ENCODE measurements at places on chromosomes 7 and 10.

DNA sequence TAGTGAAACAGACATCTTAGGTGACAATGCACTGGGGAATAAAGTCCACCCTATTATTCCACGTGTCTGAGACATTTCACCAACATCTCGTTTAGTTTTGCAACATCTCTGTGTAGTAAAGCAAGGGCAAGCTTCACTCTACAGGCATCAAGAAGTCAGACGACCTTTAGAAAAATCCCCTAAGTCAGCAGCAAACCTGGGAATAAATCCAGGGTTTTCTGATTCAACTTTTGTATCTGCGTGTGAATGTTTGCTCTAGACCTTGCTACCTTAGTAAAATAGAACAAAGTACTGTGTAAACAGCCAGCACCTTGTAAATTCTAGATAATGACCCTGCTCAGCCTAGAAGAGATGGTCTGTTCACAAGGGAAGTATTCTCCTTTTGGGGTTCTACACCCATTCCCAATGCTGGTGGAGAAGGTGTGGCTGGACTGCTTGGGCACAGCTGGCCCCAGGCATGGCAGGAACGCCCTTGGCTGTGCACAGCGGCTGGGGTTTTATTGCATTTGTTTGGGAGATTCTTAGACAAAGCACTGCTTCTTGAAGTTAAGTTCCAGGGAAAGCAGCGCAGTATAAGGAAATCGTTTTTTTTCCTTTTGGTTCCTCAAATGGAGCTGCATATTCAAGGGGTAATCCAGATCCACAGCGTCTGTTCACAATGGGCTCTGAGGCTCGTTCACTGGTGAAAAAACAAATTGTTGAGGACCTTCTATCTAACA, 38.3 kb upstream of the GALNTL5 start:
- no peak for DNase-seq

- no peak for DNase-seq
These were observed 155.6 kb downstream of the TAX1BP1 start for GRCh38 chr7:27895551-27895950.

DNA sequence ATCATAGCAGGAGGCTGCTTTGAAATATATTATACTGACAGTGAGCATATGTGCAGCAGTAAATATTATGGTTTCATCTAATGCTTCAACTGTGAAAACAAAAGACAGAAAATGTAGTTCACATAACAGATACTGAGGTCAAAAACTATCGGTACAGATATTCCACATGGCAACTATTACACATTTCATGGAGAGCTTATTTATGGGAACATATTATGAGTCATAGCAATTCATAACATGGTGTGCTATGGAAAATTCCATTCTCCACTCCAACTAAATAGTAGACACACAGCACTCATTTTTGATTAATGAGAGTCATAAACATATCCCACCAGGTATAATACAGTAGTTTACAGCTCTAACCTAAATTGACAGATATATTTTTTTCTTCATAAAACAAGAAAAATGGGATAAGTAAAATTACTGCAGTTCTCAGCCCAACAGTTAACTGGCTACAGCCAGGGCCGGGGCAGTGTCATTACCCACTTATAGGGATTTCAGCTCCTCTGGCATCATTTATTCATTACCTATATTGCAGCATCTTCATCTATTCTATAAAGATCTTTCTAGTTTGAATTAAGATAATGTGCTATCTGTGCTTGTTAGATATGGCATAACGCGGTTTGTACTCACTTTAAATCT, 475.6 kb upstream of the KLF6 start:
- no peak for DNase-seq

- no peak for DNase-seq
These were observed 1.6 kb downstream of the LRRTM3 start for GRCh38 chr10:66927251-66927935.

DNA sequence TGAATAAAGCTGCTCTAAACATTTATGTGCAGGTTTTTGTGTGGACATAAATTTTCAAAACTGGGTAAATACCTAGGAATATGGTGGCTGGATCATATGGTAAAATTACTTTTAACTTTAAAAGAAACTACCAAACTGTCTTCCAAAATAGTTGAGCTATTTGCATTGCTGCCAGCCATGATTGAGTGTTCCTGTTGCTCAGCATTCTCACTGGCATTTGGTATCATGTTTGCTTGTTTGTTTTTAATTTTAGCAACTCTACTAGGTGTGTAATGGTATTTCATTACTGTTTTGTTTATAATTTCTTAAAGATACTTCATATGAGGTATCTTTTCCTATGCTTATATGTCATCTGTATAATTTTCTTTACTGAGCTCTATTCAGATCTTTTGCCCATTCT, 143.2 kb downstream of the POLR1F start:
- no peak for DNase-seq

- DNase-seq, result no peak
These were observed 22.2 kb downstream of the SPAG6 start for GRCh38 chr10:22367471-22367870.

DNA sequence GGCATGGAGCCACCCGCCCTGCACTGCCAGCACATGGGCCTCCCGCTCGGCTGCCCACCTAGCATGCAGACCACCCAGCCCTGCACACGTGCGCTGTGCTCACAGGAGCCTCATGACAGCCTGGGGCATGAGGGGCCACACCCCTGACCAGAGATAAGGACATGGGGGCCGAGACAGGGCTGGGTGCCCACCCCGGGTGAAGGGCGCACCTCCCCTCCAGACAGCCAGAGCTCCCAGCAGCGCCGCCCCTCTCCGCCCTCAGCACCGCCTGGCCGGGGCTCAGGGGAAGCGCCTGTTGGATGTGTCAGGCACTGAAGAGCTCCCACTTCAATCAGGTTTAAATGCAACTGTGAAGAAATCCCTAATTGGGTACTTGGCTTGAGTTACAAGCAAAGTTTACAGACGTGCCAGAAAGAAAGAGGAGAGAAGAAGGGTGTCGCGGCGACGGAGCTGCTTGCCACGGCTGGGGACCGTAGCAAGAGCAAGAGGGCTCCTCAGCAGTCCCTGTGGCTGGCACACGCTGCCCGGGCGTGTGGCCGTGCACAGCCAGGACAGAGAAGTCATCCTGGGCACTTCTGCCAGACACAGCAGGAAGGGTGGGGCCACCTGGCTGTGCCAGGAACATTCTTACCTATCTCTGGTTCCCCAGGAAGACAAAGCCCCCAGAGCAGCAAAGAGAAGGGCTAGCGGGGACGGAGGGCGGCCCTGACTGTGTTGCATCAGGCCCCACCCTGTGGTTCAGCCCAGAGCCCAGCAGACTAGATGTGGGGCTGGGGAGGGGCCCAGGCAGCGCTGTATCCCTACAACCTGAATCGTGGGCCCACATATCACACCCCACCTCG, 247.4 kb downstream of the ELFN1 start:
- DNase-seq, result no peak

GRCh38 chr10:75540357-75540966, 109.0 kb downstream of the LRMDA start:
- no peak for DNase-seq

- DNase-seq, result no peak
These were observed 2.4 kb upstream of the GLCCI1 start for GRCh38 chr7:7966141-7966734.

DNA sequence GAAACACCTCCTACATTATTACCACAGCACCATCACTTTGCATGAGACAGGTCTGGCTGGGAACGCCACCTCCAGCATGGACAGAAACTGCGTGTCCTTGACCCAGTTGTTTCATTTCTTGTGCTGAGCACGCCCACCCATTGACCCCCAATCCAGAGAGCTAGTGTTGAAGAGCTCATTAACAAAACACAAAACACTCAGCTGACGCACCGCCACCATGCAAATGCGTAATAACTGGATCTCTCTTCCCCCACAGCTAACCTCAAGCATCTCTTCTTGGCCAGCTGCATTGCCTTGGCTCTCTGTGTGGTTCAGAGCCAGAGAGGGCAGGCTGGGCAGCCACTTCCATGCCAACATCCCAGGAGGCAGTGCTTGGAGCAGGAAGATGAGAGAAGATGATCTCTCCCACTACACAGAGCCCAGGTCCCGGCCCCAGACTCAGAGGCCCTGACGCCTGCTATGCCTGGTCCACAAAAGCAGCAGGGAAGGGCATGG, 173.5 kb downstream of the PLXNA4 start:
- no peak for DNase-seq

Measured in NCI-H1930 (cell line).